ENCODE measurements at places on chromosomes 12 and 14.

DNA sequence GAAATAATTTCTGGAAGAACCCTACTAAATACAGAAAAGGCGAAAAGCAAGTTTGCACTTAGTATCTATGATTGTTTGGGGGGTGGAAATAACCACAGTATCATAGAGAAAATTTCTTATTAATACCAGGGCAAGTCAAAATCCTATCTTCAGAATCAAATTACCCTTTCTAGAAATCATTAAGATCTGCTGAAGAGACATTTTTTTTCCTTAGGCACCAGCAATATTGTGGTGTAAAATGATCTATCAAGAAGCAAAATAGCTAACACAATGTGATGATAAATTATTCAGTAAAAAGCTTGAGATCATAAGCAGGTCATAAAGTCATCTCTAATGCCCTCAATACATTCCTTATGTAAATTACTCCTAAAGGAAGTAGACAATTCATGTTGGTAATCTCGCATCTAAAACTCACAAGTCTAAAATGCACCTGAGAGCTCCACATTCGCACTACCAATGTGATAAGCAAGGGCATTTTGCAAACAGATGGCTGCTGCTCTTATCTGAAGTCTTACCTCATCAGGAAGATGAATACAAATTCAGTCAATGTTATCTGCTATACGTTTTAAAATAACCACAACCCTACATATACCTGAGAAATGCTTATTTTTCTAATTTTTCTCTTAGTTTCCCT is 14.6 kb downstream of the HEATR5A start:
- DNase-seq, result no peak

DNA sequence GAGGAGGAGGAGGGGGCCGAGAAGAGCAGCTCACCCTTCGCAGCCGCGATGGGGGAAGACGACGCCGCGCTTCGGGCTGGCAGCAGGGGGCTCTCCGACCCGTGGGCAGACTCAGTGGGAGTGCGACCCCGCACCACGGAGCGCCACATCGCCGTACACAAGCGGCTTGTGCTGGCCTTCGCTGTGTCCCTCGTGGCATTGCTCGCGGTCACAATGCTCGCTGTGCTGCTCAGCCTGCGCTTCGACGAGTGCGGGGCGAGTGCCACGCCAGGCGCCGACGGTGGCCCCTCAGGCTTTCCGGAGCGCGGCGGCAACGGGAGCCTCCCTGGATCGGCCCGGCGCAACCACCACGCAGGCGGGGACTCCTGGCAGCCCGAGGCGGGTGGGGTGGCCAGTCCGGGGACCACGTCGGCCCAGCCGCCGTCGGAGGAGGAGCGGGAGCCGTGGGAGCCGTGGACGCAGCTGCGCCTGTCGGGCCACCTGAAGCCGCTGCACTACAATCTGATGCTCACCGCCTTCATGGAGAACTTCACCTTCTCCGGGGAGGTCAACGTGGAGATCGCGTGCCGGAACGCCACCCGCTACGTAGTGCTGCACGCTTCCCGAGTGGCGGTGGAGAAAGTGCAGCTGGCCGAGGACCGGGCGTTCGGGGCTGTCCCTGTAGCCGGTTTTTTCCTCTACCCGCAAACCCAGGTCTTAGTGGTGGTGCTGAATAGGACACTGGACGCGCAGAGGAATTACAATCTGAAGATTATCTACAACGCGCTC is 745 bp downstream of the TRHDE start:
- no peak for DNase-seq

GRCh38 chr14:92472860-92473259 is 40.7 kb upstream of the RIN3 start:
- no peak for DNase-seq

DNA sequence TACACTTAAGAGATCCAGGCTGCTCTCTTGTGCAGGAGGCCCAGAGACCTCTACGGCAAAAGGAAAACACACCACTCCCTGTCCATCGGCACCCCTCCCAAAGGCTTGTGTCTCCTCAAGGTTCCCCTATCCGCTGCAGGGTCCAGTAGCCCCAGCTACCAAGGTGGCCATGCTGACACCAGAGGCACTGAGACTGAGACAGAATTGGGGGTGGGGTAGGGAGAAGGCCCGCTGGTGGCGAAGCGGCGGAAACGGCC is 590 bp downstream of the DDIT3 start:
- DNase-seq, result no peak

DNA sequence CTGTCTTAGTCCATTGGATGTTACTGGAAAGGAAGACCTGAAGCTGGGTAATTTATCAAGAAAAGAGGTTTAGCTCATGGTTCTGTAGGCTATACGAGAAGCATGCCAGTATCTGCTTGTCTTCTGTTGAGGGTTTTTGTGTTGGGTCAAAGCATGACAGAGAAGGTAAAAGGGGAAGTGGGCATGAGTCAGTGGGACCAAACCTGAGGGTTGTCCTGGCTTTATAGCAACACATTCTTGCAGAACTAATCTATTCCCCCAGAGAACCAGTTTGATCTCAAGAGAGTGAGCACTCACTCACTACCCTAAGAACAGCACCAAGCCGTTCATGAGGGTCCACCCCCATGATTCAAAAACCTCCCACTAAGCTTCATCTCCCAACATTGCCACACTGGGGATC is 19.0 kb upstream of the KRAS start:
- DNase-seq, result no peak

DNA sequence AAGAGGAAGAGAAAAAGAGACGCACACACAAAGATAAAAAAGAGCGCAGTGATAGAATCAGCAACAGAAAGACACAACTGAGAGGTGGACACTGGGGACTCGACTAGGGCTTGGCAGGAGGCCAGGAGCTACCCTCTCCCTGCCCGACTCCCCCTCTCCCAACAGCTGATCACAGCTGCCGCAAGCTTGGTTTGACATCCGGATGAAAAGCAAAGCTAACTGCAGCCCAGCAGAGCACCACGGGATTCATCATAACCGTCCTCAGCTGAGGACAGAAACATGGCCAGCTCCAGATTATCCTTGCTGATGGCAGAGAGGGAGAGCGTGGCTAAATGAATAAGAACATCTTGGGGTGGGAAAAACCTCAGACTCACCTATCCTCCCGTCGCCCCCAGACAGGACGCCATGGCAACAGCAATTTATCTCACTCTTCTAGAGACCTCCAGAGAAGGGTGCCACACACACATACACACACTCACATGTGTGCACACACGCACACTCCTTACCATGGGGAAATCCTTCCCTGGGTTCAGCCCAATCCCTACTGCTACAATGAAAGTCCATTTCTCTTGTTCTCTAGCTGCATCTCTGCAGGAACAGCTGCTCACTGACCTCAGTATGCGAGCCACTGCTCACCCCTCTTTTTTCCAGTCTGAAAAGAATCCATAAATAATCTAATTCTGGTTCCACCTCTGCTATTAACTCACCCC is 135.3 kb downstream of the NTF3 start:
- no peak for DNase-seq

DNA sequence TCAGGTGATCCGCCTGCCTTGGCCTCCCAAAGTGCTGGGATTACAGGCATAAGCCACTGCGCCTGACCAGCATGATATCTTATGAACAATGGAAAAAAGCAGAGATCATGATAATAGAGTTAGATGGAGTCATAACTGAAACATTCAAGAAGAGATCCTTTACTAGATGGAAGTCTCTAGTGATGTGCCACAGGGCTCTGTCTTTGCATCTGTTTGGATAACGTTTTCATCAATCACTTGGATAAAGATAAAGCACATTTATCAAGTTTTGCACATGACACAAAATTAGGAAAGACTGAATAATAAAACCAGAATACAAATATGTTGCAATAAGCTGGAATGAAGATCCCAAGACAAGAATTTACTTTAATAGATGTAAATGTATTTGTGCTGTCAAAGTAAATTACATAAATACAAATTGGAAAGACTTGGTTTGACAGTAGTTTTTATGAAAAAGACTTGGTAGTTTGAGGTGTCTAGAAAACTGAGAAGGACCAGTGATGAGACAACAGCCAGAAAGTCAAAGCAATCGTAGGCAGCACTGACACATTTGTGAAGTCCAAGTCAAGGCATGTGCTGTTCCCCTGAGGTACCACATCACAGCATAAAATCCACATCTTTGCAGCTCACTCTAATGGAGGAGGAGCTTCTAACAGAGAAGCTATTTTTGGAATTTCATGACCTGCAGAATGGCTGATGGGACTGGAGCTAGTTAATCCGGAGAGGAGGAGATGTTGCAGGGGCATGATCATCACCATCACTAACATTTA is 28.5 kb downstream of the GPRC5A start:
- no peak for DNase-seq

GRCh38 chr12:44674875-44675274 is 201.2 kb downstream of the NELL2 start:
- DNase-seq, result no peak

GRCh38 chr12:19757317-19757877 is 318.1 kb downstream of the AEBP2 start:
- DNase-seq, result no peak

GRCh38 chr12:75814851-75815754 is 216.5 kb downstream of the PHLDA1 start:
- peak; percentile 100 for DNase-seq

DNA sequence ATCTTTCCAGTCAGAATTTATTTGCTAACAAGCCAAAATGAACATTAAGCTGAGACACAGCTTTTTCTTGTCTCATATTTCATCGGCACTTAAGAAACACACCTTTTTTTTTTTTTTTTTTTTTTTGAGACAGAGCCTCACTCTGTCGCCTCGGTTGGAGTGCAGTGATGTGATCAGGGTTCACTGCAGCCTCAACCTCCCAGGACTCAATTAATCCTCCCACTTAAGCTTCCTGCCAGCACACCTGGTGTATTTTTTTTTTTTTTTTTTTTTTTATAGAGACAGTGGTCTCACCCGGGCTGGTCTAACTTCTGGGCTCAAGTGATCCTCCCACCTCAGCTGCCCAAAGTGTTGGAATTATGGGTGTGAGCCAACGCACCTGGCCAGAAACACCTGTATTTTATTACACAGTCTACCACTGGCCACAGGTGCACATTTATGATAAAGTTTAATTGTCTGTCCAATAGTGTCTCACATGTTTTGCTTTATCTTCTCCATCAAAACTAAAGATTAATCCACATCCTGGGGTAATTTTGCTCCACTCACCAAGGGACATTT is 62.7 kb downstream of the C2CD5 start:
- no peak for DNase-seq

GRCh38 chr14:38366374-38366773 is 110.5 kb upstream of the CLEC14A start:
- no peak for DNase-seq

DNA sequence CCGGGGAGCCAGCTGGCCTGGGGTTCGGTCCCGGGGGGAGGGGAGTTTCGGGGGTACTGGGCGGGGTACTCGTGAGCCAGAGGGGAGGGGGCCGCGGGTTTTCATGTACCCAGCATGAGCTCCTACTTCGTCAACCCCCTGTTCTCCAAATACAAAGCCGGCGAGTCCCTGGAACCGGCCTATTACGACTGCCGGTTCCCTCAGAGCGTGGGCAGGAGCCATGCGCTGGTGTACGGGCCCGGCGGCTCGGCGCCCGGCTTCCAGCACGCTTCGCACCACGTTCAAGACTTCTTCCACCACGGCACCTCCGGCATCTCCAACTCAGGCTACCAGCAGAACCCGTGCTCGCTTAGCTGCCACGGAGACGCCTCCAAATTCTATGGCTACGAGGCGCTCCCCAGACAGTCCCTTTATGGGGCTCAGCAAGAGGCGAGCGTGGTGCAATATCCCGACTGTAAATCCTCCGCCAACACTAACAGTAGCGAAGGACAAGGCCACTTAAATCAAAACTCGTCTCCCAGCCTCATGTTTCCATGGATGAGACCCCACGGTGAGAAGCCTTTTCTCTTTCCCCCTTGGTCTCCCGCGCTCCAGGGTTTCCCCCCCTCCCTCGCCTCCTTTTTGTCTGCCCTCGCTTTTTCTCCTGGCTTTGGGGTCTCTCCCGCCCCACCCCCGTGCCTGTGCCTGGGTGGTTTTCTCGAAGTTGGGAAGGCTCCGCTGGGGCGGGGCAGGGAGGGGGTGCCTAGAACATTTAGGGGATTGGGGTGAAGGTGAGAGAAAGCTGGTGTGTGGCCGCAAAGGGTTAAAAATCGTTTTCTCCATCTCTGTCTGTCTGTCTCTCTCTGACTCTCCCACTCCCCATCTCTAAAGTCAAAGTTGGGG is 627 bp downstream of the HOXC8 start:
- DNase-seq, result no peak

- no peak for DNase-seq
These were observed 36.4 kb upstream of the P2RX7 start for GRCh38 chr12:121096199-121096798.

GRCh38 chr14:22509751-22510300 is 79.2 kb downstream of the DAD1 start:
- no peak for DNase-seq

GRCh38 chr12:95583933-95584332 is 32.7 kb upstream of the USP44 start:
- no peak for DNase-seq

DNA sequence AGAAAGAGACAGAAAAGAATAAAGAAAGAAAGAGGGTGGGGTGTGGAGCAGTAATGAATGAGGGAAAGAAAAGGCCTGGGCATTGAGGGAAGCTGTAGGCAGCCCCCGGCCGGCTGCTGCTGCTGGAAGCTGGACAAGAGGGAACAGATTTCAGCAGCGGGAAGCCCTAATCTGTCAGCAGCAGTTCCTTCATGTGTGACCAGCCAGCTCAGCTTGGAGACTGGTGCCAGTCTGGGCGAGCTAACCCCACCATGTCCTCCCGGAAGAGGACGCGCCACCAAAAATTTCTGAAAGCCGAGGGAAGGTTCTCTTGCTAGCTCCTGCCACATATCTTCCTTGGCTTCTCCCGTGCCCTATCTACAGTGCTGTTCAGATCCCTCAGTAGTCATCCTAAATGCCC is 236.8 kb downstream of the GRIN2B start:
- no peak for DNase-seq

GRCh38 chr12:104643819-104644669 is 187.3 kb downstream of the CHST11 start:
- no peak for DNase-seq

Measured in GOT3 (cell line).